Stimulated activated CD4-positive, alpha-beta T cell treated with anti-CD3 and anti-CD28 coated beads, Interleukin-15, amount 100 ng/mL, for 48 hours (primary cell): ENCODE measurements at places on chromosomes 5 and 9.

- DNase-seq: no peak
Observed at GRCh38 chr9:89611425-89611824, 6.6 kb downstream of the GADD45G start.

DNA sequence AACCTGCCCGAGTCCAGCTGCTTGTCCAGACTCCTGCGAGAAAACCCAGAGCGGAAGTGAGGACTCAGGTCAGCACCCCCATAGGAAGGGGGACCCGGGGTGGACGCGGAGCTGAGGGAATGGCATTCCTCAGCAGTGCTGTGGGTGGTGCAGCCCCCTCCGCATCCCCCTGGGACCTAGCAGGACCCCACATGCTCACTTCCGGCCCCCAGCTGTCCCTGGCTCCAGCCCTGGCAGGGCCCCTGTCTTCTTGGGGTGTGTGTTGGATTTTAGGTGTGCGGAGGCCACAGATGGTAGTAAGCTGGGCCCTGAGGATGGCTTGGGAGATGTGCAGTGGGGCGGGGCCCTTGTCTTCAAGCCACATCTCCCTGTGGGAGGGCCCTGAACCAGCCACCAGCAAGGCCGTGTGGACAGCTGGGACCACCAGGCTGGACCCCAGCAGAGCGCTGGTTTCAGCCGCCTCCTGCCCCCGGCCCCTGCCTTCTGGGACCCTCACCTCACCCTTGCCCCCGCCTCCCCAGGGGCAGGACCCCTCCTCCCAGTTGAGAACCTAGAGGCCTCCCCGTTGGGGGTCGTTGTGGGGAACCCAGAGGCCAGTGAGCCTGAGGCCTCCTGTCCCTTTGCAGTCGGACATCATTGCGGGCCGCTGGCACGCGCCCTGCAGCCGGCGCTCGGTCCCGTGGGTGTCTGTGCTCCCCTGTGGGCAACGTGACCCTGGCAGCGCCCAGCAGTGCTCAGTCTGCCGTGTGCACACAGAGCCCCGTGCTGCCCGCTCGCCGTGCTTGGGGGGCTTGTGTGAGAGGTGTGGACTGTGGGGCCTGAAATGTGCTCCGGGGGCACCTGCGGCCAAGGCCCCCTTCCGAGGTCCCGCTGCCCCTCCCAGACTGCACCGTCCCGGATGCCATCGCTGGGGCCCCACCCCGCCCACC lies 10.8 kb upstream of the SLC9A3 start:
- DNase-seq: no peak

DNA sequence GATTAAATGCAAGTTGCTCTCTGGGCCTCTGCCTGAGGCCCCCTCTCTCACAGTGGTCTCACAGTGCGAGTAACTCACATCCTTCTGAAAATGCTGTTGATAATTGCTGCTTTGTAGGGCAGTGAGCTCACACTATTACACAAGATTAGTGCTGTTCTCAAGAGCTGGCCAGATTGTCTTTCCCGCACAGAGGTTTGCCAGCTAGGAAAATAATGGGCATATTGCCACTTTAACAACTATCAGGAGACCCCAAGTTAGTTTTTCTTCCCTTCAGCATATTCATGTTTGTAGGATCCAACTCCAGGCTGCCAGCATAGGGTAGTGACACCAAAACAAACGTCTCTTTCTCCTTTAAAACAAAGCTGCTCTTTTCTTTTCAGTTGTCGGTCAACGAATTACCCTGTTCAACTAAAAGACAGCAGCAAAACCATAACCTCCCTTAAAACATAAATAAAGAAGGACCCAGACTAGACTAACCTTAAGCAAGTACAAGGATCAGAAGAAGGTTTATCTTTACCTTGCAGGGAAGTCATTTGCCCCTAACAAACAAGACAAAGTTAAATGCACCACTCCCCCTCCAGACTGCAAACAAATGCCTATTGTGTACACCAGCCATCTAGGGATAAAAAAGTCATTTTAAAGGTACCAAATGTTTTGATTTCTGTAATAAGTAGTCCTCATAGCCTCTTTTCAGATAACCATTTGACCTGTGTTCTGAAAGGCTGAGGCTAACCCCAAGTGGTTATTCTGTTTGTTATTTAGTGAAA lies 91.4 kb downstream of the VCAN start:
- DNase-seq: no peak

DNA sequence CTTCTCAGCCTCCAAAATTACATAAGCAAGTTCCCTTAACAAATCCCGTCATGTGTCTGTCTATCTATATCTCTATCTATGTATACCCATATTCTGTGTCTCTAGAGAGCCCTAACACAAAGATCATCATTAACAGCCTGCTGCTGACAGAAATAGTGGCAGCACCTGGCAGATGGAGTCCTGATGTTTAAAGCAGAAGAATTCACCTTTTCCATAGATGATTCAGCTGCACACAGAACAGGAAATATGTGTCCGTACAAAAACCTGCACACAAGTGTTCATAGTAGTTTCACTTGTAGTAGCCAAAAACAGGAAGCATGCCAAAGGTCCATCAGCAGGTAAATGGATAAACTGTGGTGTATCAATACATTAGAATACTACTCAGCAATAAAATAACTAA lies 45.0 kb upstream of the ACO1 start:
- no peak for DNase-seq

GRCh38 chr5:40355846-40356245 lies 323.9 kb upstream of the PTGER4 start:
- no peak for DNase-seq

GRCh38 chr5:120463991-120464626 lies at the start of gene PRR16:
PRR16 (plus strand) TSS chr5:120464300.
- DNase-seq: no peak

DNA sequence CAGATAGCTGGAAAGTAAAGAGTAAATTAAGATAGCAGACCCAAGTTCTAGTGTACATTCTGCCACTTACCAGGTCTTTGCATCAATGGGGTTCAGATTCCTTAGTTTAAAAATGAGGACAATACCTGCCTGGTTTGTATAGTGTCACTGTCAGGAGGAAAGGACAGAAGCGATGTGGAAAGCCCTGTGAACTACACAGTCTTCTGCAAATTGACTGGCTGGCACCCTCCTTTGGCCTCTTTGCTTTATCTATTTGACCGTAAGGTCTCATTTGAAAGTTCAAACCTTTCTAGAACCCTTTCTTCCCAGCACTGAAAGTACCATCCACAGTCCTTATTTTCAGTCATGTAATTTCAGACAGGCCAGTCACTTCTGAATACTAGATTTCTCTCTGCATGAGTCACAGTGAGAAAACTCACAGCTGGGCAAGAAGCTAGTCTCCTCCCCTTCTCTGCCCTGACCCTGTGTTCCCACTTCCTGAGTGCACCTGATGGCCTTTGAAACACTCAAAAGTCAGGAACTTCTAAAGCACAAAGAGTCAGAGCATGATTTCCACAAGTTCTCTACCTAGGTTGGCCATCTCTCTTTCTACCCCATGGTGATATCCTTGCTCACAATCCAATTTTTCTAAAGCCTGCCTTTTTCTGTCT lies 91.3 kb upstream of the RASEF start:
- no peak for DNase-seq

- no peak for DNase-seq
Observed at GRCh38 chr5:113242481-113243348, 192.1 kb downstream of the TSSK1B start.
